ENCODE measurements at places on chromosomes 1 and 21.

DNA sequence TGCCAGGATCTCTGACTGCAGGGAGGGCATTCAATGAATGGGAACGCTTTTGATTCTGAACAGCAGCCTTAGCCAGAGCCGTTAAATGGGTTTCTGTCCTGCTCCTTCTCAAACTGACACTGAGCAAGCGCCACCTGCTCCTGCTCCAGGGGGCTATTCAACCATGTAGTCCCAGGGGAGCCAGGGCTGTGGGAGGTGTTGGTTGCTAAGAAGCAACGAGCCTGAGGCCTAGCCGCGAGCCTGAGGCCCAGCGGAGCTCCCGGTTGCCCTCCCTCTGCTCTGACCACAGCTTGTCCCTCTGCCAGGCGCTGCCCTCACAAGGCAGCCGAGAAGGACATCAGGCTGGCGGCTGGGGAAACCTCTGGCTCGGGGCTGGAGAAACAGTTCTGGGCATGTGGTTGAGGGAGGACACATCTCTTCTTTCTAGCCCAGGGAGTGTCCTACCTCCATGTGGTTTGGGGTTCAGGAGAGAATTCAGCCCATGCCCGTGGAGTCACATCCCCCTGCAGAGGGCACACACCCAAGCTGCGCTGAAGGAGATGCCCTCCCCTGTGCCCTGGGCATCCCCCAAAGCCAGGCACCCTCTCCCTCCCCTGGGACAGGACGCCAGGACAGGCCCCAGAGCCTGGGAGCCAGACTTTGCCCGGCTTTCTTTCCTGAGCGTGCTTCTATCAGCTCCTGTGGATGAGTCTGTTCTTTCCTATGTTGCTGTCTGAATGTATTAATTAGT, 18.0 kb downstream of the PCP4 start:
- no peaks in the 10 kb centered on the region for H3K27me3 ChIP-seq
- no peak overlapping the region for H3K4me3 ChIP-seq
- H3K4me1 ChIP-seq: no peaks in the 10 kb centered on the region
- no peak overlapping the region for H3K27ac ChIP-seq

- no peak within 1 kb of the TSS for H3K4me3 ChIP-seq
- no peaks in the 10 kb centered on the region for H3K36me3 ChIP-seq
- H3K27ac ChIP-seq: no peak within 1 kb of the TSS
- DNase-seq: no peak
- H3K27me3 ChIP-seq: peaks cover 65% of the 10 kb centered on the region
Observed at GRCh38 chr1:53061859-53062707, at the start of gene PODN. Gene PODN, plus strand, starts transcription at chr1:53062213. Its CDS starts 7,643 bp downstream, at chr1:53069856.

DNA sequence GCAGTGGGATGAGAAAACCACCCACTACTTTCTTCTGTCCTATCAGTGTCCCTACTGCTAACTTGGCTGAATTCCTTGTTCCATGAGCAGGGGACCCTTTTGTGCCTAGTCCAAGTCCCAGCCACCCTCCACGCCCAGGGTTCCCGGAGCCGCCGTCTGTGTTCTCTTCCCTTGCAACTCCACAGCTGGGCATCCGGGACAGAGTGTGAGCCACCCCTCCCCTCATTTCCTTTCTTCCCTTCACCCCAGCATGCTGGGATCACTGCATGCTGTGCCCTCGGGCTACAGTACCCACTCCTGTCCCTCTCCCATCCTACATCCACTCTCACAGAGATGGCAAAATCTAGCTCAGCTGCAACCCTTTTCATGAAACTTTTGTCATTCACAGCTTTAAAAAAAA, 44.5 kb downstream of the PGBD5 start:
- no peaks in the 10 kb centered on the region for H3K36me3 ChIP-seq
- no peak for DNase-seq
- H3K27ac ChIP-seq: no peak overlapping the region
- no peaks in the 10 kb centered on the region for H3K4me1 ChIP-seq
- H3K4me3 ChIP-seq: no peak overlapping the region

DNA sequence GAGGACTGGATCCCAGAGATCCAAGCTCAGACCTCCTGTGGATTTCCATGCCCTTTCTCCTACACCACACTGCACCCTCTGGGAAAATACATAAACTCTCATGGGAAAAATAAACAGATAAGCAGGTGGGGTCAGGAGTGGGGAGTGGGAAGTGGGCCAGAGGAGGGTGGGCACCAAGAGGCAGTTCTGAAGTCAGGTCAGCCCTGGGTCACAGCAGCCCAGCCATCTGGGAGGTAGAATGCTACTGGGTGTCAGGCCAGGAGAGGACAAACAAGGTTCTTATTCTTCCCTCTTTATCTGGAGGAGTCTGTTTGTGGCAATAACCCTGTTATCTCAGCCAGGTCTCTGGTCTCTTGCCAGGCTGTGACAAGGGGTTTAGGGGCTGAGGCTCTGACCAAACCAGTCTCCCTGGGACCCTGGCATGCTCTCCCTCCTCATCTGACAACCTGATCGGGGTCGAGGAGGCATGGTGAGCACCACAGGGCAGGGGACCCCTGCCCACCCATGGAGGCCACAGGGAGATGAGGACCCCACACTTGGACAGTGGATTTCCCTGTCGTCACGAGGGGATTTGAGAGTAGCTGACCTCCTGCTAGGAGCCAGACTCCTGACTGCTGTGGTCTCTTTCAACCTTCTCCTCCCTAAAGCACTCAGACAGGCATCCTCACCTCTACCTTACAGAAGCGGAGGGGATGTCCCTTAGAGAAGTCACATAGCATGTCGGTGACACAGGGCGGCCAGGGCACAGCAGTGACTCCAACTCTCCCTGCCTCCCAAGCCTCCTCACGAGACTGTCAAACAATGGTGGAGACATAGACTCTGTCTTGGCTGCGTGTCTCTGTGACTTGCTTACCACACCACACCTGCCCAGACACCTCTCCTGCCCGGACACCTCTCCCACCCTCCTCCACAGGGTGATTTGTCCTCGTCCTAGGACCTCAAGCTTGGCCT, 51.3 kb upstream of the IFFO2 start:
- H3K27ac ChIP-seq: no peak overlapping the region
- H3K4me3 ChIP-seq: no peak overlapping the region
- peaks cover 3% of the 10 kb centered on the region for H3K36me3 ChIP-seq
- peak; percentile 30 for DNase-seq
- H3K4me1 ChIP-seq: peaks cover 34% of the 10 kb centered on the region
- peaks cover 16% of the 10 kb centered on the region for H3K27me3 ChIP-seq

- no peak overlapping the region for H3K27ac ChIP-seq
- H3K27me3 ChIP-seq: peaks cover 28% of the 10 kb centered on the region
- no peaks in the 10 kb centered on the region for H3K36me3 ChIP-seq
Observed at GRCh38 chr1:207565546-207566468, 69.8 kb downstream of the CR1 start.

- no peak for DNase-seq
- peaks cover 12% of the 10 kb centered on the region for H3K27me3 ChIP-seq
- no peak overlapping the region for H3K27ac ChIP-seq
- H3K4me3 ChIP-seq: no peak overlapping the region
- no peaks in the 10 kb centered on the region for H3K36me3 ChIP-seq
- no peaks in the 10 kb centered on the region for H3K4me1 ChIP-seq
Observed at GRCh38 chr1:96983866-96984265, 262.3 kb downstream of the PTBP2 start.

DNA sequence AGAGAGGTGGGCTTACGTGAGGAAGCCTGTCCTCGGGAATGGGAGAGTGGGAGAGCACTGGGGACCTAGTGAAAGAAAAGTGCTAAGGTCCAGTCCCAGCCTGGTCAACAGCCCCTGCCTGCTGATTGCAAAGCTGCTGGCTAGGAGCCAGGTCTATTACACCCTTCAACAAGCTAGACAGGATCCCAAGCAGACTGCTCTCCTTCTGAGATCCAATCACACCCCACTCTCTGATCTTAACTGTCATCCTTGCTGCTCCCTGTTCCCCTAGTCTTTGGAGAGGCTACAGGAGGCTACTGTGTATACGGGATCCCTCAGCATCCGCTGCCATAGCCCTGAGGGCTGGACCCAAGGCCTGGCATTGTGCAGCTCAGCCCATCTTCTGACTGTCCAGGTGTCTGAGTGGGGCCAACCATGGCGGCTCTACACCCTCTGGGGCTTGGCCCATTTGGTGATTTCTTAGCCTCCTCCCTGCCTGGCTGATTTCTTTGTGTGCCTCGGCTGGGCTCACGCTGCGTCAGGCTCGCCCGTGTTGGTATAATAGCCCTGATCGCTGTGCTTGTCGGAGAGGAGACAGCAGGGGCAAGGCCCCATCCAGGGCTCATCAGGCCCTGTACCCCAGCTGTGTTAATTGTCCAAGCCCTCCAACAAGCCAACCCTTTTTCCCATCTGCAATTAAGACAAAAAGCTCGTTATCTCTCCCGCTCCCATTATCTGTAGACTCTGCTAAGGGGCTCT, 43.9 kb downstream of the NAV1 start:
- no peak overlapping the region for H3K27ac ChIP-seq
- no peak overlapping the region for H3K4me3 ChIP-seq
- no peaks in the 10 kb centered on the region for H3K36me3 ChIP-seq
- H3K27me3 ChIP-seq: peaks cover 24% of the 10 kb centered on the region
- no peak for DNase-seq
- peaks cover under 1% of the 10 kb centered on the region for H3K4me1 ChIP-seq

GRCh38 chr1:31400393-31400792, 12.6 kb upstream of the SERINC2 start:
- DNase-seq: no peak
- no peak overlapping the region for H3K4me3 ChIP-seq

GRCh38 chr1:156811168-156811567, 5.5 kb downstream of the SH2D2A start:
- peaks cover 77% of the 10 kb centered on the region for H3K36me3 ChIP-seq
- no peak overlapping the region for H3K4me3 ChIP-seq
- H3K27me3 ChIP-seq: no peaks in the 10 kb centered on the region
- no peak for DNase-seq
- peak overlapping the region; percentile 100 for H3K27ac ChIP-seq

DNA sequence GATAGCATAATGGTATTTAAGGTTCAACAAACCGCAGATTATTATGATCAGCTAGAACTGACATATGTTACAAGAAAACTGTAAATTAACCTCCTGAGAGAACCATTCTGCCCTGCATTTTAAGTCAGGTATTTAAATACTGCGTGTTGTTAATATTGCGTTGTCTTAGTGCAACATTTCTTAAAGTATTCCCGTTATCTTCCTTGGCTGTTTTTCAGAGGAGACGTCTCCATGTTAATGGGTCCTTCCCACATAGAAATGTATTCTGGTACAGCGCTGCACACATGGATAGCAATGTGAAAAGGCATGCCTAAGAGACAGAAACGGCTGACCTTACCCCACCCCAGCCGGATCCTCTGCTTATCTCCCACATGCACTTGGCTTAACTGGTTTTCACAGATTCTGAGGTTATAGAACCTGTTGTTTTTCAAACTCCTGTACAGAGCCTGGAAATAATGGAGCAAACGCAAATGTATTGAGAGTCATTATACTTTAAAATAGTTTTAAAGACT, 22.8 kb upstream of the DEGS1 start:
- no peak overlapping the region for H3K4me3 ChIP-seq
- no peaks in the 10 kb centered on the region for H3K27me3 ChIP-seq
- H3K4me1 ChIP-seq: no peaks in the 10 kb centered on the region
- peaks cover 29% of the 10 kb centered on the region for H3K36me3 ChIP-seq
